ENCODE measurements at places on chromosomes 1 and 21.

GRCh38 chr1:156284757-156285156, 632 bp downstream of the TMEM79 start:
- no peak for DNase-seq

- no peak for DNase-seq
These were observed 35.1 kb upstream of the PRSS38 start for GRCh38 chr1:227780101-227781044.

DNA sequence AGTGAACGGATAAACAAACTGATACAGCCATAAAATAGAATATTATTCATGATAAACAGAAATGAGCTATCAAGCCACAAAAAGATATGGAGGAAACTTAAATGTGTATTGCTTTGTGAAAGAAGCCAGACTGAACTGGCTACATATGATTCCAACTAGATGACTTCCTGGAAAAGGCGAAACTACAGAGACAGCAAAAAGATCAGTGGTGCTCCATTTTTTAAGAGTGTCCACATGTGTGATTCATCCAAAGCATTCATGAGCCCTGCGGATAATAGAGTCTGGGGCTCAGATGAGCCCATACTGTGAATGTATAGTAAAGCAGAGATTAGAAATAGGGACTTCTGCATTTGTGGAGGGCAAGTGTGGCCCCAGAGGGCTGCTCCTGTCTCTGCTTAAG, 7.8 kb upstream of the TMEM222 start:
- no peak for DNase-seq

DNA sequence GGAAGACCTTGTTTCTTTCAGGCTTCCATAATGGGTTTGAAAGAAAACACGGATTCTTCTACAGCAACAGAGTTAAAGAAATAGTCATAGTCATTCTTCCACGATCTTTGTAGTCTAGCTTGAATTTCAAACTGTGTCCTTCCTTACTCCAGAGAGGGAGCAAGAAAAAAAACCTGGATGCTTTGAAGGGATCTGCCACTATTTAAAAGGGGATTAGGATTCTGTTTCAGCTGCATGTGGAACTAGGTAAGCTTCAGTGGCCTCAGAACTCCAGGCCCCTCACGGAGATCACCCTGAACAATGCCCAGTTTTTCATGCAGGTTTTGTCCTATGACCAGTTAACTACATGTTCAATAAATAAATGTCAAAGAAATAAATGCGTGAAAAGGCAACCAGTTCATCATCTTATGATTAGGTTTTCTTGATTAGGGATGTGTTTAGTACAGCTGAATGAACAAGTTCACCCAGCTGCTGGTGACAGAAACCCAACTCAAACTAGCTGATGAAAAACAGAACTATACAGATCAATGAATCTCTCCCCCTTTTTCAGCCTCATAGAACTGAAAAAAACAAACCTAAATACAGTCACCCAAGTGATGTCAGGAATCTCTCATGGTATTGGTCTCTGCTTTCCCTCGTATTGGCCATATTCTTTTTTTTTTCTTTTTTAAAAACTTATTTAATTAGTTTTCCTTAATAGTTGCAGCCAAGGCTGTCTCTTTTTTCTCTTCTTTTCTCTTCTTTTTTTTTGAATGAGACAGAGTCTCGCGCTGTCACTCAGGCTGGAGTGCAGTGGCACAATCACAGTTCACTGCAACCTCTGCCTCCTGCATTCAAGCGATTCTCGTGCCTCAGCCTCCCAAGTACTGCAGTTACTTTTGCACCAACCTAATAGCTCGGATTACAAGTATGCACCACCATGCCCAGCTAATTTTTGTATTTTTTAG, 14.6 kb upstream of the MPZL1 start:
- no peak for DNase-seq

- no peak for DNase-seq
These were observed 101.0 kb upstream of the LMO4 start for GRCh38 chr1:87227651-87228050.

DNA sequence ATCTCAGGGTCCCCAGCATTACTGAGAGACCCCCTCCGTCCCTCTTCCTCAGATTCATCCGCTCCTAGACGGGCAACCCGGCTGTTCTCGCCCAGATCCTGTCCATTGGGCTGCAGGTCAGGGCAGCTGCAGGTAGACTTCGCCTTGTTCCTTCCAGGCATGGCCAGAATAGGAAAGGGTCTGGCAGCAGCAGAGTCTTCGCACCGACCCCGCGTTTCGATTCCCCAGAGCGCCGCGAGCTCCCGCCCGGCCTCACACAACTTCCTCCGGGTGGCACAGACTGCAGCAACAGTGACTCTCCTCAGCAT, 265 bp downstream of the NRDC start:
- DNase-seq: no peak

GRCh38 chr1:226738995-226739695, at the start of gene ITPKB:
Gene ITPKB, minus strand, starts transcription at chr1:226739282. Its CDS starts 1,824 bp downstream, at chr1:226737458.
- DNase-seq: peak; percentile 52

DNA sequence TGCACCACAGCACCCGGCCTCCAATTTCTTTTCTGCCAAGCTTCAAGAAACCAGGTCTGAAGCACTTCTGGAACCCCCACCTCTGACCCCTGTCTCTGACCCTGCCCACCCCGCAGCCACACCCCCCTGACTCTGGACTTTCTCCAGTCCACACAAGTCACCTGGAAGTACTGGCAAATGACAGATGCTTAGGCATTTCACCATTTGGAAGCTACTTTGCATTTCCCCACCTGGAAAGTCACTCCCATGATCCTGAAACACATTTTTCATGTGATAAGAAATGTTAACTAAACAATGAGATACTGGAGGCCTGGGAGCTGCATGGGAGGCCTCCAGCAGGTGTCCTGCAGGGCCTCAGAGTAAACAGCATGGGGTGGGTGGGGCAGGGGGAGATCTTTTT, 45.7 kb downstream of the NTPCR start:
- no peak for DNase-seq

GRCh38 chr1:181748013-181748412, 264.7 kb downstream of the CACNA1E start:
- DNase-seq: no peak

DNA sequence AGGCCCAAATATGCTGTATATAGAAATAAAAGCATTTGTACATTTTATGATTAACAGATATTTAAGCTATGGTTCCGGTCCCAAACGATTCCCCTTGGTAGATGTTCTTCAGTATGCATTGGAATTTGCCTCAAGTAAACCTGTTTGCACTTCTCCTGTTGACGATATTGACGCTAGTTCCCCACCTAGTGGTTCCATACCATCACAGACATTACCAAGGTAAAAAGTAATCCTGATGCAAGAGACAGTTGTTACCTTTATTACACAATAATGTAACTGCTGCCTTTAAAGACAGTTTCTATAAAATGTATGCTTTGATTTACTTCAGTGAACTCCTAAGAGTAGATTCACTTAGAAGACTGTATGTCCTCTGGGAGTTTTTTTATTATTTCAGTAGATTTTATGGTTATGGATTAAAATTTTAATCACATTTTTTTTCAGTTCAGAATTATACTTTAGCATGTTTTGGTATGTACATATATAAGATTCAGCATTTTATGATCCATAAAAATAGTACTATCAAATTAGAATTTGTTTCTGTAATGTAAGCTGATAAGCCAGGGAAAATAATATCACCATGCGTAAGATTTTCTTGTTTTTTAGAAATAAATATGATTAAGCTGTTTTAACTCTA, 96.5 kb downstream of the USP25 start:
- peak; percentile 18 for DNase-seq

GRCh38 chr1:36669262-36669661, 186.5 kb upstream of the CSF3R start:
- DNase-seq: no peak

- DNase-seq: no peak
These were observed 29.8 kb downstream of the GPA33 start for GRCh38 chr1:167060141-167061072.

GRCh38 chr1:92774407-92774806, 10.5 kb downstream of the EVI5 start:
- no peak for DNase-seq

- no peak for DNase-seq
These were observed 4.2 kb upstream of the SIPA1L2 start for GRCh38 chr1:232634096-232634495.

All from left renal pelvis (tissue), 4 donors.